Fibroblast of villous mesenchyme (primary cell): ENCODE measurements at places on chromosomes 1 and 21. TPM values are rescaled to one million over a fixed set of nuclear protein-coding genes. Genes with fewer than 3 reads are reported as not detected.

Gene SMG7
- 22.9 and 36.7 TPM in 2 replicates for total RNA-seq

Gene KCNJ6
- total RNA-seq: under 0.01 TPM in 1 of 2 replicates, not detected in the other

Gene LCE1D
- total RNA-seq: not detected in 2 replicates

Gene TMEM269
- under 0.01 TPM in 2 replicates for total RNA-seq

Gene SLAMF1
- total RNA-seq: not detected in 2 replicates

Gene SPRR2A
- total RNA-seq: not detected in 2 replicates
